ELR (cell line): ENCODE measurements at places on chromosomes 13 and 19.

- DNase-seq = no peak
Observed at GRCh38 chr19:11504502-11505031, 1.1 kb downstream of the ZNF653 start.

GRCh38 chr13:84118839-84119409 lies 236.7 kb upstream of the SLITRK1 start:
- no peak for DNase-seq

DNA sequence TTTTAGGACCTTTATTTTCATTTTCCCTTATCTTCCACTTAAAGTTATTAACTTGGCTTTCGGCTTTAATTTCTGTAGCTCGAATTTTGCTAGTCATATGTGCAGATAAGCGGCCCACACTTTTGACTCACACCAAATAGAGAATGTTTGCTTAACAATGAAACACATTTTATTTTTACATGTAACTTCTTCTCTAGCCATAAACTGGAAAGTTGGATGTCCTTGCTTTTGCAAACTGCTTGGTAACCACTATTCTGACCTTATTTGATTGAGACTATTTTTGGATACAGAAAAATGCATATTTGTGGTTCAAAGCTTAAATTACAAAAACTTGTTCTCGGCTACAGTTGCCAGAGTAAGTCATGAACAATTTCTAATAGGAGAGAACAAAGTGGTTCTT lies 600.0 kb downstream of the KCTD12 start:
- no peak for DNase-seq

- no peak for DNase-seq
Observed at GRCh38 chr19:14394167-14394566, 12.9 kb downstream of the ADGRE5 start.

DNA sequence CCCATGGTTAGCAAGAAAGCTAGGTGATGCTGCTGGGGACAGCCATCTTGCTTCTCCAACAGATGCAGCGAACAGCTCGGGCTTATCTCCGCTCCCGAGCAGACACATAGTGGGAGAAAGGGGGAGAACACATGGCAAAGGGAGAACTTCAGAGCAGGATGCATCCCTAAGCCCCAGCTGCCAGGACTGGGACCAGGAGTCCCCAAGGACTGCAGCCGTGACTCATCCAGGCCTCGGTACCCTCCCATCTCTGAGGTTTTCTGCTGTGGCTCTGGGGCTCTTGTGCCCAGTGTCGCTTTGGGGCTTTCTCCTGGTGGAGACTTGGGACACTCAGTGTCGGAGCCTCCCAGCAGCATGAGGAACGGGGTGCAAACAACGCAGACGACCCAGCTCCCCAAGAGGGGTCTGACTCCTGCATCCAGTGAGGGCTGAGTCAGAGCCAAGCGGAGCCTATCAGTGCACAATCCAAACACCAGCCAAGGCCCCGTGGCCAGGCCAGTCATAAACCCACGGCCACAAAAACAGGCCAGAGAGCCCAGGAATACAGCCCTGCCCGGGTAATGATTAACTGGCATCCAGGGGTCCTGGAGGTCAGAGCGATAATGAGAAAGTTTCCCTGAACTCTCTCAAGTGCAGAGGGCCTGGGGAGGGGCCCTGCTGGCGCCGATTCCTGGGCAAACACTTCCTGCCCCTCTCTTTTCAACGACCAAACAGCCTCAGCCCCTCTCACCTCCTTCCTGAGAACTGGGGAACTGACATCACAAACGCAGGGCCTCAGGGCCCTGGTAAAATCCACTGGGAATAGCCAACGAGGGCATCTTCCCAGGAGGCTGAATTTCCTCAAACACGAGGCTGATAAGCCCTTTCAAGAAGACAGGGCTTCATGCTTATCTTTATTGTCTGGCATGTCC lies 202.9 kb downstream of the USP12 start:
- DNase-seq = peak; percentile 30

GRCh38 chr13:88124142-88124541 lies 453.0 kb downstream of the SLITRK5 start:
- DNase-seq = no peak

GRCh38 chr19:49333811-49334288 lies 1.4 kb upstream of the CD37 start:
- no peak for DNase-seq

DNA sequence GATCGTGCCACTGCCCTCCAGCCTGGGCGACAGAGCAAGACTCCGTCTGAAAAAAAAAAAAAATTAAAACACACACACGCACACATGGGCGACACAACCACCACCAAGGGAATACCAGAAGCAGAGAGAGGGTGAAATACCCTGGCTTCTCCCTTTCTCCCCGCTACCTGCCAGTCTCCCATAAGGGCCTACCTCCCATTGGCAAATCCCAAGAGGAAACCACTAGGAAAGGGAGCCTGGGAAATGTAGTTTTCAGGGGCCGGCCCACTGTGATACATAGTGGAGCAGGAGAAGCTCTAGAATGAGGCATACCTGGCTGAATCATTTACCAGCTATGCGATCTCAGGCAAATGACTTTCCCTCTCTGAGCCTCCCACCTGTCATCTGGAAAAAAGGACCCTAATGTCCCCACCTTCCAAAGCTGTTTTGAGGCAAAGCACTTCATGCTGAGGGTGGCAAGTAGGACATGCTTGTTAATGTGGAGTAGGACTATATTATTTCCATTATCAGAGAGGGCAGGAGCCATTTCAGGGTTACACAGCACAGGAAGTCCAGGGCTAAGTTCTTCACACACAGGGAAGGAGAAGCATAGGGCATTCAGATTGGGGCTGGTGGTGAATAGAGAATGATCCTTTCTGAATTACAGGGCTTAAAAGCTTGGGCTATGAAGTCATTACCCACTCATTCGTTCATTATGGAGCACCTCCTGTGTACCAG lies 14.3 kb upstream of the HNRNPUL1 start:
- peak; percentile 52 for DNase-seq

GRCh38 chr13:99693852-99694611 lies 192.8 kb downstream of the TM9SF2 start:
- no peak for DNase-seq

DNA sequence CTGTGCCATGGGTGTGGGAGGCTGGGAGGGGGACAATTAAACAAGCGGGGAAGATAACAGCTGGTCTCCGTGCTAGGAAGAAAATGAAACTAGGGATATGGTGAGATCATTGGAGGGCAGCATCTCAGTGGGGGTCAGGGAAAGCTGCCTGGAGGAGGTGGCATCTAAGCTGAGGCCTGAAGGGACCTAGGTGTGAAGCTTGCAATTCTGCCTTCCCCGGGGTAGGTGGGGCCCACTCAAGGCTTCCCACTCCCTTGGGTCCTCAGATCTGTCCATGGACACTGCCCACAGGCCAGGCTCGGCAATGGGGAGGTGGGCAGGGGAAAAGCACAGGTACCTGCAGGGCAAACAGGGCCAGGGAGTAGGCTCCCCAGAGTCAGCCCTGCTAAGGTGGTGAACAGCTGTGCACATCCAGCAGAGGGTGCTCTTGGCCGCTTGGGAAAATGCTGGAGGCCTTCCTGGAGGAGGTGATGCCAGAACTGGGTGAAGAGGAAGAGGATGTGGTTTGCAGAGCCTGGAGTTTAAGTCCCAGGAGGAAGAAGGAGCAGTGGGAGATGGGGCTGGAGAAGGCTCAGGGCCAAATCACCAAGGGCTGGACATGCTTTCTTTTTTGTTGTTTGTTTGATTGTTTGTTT lies 25.7 kb upstream of the CCNE1 start:
- peak; percentile 11 for DNase-seq

DNA sequence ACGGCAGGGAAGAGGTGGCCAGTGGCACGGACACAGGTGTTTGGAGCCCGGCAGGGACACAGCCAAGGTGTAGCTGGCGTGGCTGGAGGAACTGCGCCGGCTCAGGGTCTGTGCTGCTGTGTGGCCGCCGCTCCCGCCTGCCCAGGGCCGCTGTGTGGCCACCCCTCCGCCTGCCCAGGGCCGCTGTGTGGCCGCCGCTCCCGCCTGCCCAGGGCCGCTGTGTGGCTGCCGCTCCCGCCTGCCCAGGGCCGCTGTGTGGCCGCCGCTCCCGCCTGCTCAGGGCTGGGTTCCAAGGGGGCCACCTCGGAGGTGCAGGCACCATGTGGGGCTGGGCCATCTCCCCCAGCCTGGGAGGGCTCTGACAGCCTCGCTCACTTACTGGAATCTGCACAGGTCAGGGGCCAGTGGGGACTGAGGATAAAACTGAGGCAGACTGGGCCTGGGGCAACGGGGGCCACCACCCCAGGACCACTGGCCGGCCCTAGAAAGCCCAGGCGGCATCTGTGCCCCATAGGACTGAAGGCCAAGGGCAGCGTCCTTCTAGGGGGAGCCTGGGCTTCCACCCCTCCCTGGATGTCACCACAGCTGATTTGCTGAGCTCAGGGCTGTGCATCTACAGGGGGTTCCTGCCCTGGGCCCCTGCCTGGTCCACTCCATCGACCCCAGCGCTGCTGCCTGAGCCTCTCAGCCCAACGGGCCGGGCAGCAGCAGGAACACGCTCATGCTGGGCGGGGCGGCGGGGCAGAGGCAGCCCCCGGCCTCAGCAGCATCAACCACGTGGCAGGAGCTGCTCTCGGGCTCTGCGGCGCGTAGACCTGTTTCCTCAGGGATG lies 21.5 kb downstream of the C13orf46 start:
- DNase-seq = no peak

DNA sequence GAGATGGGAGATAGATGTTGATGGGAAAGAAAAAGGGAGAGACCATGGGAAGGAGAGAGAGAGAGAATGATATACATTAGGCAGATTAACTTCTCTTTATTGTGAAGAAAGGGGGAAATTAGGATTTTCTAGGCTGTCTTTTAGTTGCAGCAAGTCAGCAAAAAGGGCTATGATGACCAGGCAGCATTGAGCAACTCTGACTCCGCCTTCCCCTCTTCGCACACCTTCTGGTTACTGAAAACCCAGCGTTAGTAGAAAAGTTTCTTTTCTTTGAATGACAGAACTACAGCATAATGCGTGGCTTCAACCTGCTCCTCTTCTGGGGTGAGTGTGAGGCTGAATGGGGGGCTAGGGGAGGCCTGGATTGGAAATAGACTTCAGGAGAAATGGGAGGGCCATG lies at the start of gene ADGRE1:
ADGRE1 (plus strand) TSS at position 264 of the 400 bp plus-strand sequence; CDS start at position 294, 30 bp downstream.
- no peak for DNase-seq

GRCh38 chr19:58328999-58329398 lies 2.2 kb downstream of the ZSCAN22 start:
- peak; percentile 21 for DNase-seq

- no peak for DNase-seq
Observed at GRCh38 chr13:33106656-33107360, 90.6 kb downstream of the KL start.

- DNase-seq = no peak
Observed at GRCh38 chr19:45994456-45994997, 740 bp upstream of the CCDC61 start.

- DNase-seq = no peak
Observed at GRCh38 chr13:83667606-83668005, 214.7 kb downstream of the SLITRK1 start.

- no peak for DNase-seq
Observed at GRCh38 chr19:47493378-47494210, 9.6 kb upstream of the KPTN start.

- DNase-seq = no peak
Observed at GRCh38 chr13:46893221-46893740, 3.6 kb downstream of the HTR2A start.

DNA sequence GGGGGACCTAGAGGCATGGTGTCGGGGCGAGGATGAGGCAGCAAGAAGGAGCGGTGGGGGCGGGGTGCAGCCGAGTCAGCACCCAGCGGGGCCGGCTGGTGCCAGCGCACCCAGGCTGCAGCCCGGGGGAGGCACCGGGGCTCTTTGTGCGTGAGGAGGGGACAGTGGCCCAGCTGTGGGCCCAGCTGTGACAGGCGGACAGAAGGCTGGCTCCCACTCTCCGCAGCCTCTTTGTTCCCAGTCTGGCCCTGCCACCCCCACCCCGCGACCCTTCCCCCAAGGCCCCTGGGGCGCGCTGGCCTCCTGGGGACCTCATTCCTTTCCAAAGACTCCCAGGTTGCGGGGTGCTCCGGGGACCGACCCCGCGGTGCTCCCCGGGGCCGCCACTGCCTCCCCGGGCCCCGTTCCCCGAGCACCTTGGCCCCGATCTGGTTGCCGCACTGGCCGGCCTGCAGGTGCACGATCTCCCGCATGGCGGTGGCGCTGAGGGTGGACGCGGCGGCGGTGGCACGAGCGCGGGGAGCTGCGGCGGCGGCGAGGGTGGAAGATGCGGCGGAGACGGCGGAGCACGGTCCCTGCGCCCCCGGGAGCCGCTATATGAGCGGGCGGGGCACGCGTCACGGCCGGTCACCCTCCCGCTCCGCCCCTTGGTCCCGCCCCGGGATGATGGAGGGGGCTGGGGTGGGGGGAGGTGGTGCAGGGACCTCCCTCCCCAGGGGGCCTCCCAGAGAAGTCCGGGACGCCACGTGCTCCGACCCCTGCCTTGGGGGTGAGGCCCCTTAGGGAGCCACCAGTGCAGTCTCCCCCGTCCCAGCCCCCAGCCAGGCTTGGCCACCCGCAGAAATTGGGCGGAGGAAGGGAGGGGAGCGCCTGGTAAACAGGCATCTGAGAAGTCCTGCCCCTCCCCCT lies at the start of gene TUBB4A:
TUBB4A (minus strand) TSS at position 570 of the 909 bp plus-strand sequence; CDS start at position 473, 97 bp downstream.
- DNase-seq = no peak

DNA sequence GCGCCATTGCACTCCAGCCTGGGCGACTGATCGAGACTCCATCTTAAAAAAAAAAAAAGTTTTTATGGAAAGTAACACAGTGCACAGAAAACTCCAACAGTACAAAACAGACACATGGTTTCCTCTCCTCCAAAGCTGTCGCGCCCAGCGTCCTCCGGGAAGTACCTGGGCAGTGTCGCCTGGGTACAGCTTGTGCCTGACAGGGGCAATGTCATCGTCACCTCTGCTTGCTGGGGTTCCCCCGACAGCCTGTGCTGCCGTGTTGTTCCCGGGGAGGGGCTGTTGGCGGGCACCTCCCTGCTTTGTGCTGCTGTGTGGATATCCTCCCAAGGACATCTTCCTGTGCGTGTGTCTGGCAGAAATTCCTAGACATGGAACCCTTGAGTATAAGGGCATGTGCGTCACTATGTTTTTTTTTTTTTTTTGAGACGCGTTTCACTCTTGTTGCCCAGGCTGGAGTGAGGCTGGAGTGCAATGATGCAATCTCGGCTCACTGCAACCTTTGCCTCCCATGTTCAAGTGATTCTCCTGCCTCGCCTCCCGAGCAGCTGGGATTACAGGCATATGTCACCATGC lies 2.4 kb upstream of the F2RL3 start:
- DNase-seq = peak; percentile 31

GRCh38 chr13:19984430-19985218 lies 26.1 kb downstream of the ZMYM2 start:
- peak; percentile 64 for DNase-seq

DNA sequence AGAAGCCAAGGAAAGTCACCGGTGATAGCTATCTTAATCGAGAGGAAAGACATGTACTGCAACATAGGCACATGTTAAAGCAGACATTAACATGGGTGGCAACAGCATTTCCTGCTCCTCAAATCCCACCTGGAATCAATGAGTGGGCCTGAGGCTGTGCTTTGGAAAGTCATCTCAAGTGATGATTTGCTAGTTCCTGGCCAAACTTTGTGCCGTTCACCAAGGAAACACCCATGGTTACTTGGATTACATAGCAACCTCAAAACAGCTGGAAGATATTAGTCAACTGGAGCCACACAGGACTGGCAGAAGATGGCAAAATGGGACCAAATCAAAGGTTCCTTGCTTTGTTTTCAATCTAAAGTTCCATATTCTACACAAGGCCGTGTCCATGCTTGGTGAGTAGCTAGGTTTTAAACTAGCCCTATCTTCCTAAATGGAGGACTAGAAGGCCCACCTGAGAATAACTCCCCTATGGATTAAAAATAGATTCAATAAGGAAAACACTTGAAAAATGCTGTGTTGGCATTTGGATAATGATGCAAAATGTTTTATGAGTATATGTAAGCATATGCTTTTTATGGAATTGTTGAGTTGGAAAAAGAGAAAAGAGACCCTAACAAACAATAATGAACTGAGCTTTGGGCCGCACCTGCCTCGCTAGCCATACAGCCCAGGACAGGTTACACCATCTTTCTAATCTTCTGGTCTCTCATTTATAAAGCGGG lies 144.5 kb downstream of the RGCC start:
- DNase-seq = no peak
